ENCODE measurements at places on chromosomes 7 and 10.

- no peak for DNase-seq
Measured at GRCh38 chr10:99316374-99316773, 12.8 kb upstream of the CNNM1 start.

- no peak for DNase-seq
Measured at GRCh38 chr10:27646604-27647175, 98.9 kb downstream of the MKX start.

GRCh38 chr7:69656077-69656476, 57.8 kb downstream of the AUTS2 start:
- no peak for DNase-seq

- no peak for DNase-seq
Measured at GRCh38 chr7:80224415-80224814, 89.8 kb downstream of the GNAI1 start.

GRCh38 chr7:4261601-4261960, 420.5 kb upstream of the FOXK1 start:
- no peak for DNase-seq

- DNase-seq = no peak
Measured at GRCh38 chr7:105816266-105816843, 60.0 kb downstream of the ATXN7L1 start.

DNA sequence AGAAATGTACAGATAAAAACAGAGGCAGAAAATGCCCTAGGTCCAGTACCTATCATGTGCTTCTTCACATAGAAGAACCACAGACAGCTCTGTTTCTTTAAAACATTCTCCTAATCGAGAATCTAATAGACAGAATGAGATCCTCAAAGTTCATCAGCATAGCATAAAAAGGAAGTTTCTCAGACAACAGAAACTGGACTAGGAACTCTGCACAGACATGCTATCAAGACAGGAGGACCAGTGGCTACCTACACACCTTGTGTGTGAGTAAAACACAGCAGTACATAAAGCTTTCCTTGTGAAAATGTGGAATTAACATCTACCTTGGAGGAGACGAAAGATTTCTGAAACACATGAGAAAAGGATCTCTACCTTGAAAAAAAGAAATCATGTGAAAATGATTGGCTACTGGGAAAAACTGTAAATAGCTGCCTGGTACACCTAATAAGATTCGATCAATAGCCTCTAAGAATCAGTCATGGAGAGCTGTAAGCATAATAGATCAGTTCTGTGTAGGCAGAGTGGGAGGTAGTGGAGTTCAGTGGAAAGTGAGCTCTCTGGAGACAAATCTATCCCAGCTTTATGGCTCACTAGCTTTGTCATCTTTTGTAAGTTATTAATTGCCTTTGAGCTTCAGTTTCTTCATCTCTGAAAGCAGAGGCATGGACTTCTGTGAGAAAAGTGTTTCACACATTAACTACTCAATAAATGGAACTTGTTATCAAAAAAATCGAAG, 26.7 kb downstream of the ELAPOR2 start:
- DNase-seq = no peak

DNA sequence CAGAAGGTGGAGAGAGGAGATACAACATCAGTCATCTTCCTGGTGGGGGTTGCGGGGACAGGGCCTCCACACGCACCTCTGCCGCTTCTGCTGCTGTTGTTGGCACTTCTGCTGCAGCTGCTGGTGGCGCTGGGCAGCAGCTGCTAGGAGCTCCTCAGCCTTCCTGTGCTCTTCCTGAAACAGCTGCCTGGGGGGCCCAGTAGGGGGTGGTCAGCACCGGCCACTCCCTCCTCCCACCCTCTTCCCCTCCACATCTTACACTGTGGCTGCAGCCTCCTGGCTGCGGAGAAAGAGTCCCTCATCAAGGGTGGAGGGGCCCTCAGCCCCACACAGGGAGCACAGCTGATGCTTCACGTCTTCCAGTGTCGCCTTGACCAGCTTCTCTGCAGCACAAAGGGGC, 9.9 kb downstream of the SYCE1 start:
- no peak for DNase-seq

GRCh38 chr10:65273115-65273514, 1652.7 kb upstream of the LRRTM3 start:
- DNase-seq = no peak

DNA sequence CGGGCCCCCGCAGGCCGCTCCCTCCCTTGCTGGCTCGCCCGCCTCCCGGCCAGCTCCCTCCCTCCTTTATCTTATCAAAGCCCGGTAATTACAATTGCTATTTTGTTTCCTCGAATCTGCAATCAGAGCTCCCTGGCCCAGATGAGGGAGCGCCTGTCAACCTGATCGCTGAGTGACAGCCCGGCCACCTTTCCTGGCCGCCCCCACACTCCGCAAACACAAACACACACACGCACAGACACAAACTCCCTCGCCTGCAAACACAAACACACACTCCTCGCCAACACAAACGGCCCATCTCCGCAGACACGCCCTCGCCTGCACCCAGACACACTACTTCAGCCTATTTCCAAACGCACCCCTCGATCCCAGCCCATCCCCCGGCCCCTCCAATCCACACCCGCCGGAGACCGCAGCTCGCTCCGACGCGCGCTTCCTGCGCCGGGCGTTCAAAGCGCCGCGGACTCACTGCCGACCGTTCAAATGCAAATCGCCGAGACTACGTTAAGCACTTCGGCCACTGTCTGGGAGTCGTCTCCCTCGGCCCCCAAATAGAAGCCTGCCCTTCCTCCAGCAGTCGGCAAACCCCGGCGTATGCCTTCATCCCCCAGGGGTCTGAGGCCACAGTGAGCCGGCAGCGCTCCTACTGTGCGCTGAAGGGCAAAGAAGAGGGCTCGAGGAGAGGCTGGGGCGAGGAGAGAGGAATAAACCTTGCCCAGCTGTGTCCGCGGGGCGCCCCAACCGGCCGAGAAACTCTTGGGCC, 3.0 kb upstream of the FGF8 start:
- no peak for DNase-seq

- peak; percentile 21 for DNase-seq
Measured at GRCh38 chr10:98446151-98446660, 529 bp downstream of the HPS1 start.

GRCh38 chr7:38584443-38585210, 46.5 kb downstream of the AMPH start:
- no peak for DNase-seq

DNA sequence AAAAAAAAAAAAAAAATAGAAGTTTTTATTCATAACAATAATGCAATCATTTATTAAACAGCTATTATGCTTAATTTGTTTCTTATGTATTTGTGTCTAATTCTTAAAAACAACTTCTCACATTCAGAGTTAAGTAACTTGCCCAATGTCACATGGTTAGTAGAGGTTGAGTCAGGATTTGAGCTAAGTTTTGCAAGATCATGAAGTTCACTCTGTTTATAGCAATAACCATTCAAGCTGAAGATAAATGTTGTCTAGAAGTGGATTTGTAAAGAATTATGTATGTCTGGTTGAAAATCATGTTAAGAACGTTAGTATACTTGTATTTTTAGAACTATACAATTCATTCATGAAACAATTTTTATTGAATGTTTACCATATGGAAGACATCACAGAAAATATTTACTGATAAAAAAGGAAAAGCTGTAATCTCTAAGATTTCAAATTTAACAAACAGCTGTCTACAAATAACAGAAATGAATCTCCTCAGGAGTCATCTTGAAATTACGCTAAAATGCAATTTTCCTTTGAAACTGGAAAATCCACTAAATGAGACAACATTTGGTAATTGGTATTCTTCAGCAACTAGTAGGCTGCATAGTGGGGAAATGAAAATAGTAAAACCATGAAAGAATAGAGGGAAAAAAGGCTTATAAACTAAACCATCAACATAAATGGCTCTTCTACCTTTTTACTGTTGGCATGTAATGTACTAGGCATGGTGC, 70.5 kb upstream of the AHR start:
- no peak for DNase-seq

- no peak for DNase-seq
Measured at GRCh38 chr7:96118449-96119001, 203.4 kb downstream of the SLC25A13 start.

DNA sequence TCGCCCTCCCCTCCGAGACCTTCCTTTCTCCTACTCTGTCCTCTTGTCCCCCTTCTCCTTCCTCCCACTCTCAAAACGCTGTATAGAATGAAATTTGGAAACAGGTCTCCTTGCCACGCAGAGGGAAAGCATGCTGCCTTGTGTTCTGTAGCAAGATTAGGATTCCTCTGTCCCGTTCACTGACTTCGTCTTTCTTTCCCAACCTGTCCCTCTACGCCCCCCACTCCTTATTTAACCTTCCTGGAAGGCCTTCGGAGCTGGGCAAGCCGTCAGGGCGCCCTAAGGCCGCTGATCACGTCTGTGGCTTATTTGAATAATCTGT, 1.3 kb downstream of the HOXA9 start:
- no peak for DNase-seq

DNA sequence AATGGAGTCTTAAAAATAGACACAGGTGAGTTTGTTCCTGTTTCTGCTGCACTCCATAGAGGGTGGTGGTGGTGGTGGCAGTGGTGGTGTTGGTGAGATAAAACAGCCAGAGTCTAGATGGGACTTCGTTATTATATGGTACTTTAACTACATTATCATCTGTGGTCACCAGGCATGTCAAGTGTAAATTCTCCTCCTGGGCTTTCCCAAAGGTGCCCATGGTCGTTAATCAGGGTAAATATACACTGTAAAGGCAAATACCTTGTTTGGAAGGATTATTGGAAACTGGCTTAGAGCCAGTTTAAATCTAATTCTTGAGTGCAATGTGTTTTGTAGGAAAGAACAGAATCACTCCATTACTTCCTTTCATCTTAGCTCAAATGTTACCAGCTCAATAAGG, 21.5 kb upstream of the COMMD3 start:
- DNase-seq = no peak

DNA sequence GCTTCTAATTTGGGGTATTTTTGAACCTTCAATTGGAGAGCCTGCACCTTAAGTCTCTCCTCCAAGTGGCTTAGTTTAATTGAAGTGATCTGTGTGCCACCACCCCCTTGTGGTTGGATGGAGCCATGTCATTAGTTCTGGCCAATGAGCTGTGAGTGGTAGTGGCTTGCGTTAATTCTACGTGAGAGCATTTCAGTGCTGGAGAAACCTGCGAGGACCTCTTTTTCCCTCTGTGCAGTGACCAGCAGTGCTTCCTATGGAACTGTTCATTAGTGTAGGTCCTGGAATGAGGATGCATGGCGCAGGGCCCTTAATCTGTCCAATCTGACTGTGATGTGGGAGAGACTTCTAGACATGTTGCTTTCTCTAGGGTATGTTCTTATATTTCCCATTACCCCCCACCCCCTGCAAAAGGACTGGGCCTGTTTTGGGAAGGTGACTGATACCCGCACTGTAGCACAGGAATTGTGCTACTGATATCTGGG, 3.8 kb downstream of the HILPDA start:
- DNase-seq = peak; percentile 30

- DNase-seq = no peak
Measured at GRCh38 chr10:43174969-43175368, 36.7 kb downstream of the CSGALNACT2 start.

- no peak for DNase-seq
Measured at GRCh38 chr7:30572212-30572841, 22.4 kb upstream of the GARS1 start.

DNA sequence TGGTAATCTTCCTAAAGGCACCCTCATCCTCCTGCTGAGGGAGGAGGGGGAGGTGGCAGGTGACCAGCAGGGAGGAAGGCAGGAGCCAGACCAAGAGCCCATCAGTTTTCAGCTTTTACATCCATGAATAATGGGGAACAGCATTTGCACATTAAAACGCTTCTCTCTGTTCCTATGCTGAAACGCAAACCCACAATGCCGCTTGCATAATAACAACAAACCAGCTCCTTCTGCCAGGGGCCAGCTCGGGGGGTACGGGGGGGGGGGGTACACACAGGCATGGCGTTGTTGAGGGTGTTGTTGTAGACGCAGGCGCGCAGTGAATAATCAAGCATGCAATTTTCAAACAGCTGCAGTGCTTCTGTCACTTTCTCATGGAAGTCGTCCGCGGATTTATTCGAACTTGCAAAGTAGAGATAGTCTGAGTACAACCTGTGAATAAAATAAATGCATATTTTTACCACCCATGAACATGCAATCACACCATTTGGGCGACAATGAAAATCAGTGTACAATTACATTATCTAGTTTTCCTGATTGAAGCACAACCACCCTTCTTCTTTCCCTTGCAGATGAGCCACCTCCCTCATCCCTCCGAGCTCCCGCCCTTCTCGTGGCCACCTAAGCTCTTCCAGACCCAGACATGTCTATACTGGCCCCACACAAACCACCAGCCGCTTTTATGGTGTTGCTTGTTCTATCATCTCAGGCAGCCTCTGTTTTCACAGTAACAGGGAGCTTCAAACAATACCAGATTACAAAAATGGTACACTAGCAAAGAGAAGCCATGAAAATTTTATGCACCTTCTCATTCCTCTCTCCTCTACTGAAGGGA, 72.2 kb downstream of the CHST15 start:
- no peak for DNase-seq

- no peak for DNase-seq
Measured at GRCh38 chr7:21580073-21580521, 37.3 kb downstream of the DNAH11 start.

GRCh38 chr10:29895456-29895855, 163.9 kb downstream of the JCAD start:
- no peak for DNase-seq

DNA sequence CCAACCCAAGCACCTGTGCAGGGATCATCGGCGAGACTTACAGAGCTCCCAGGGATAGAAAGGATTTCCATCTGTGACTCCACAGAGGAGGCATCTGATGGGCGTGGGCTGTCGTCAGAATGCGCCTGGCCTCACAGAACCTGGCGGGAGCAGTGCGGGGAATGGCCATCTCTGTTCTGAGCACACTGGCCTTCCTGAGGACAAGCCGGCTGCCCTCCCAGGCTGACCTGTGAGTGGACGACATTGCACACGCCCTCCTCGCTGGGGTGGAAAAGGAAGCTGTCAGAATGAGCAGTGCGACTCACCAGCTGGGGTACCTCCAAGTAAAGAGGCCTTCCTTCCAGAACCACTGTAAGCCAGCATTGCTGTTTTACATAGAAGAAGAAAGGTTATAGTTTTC, 234.6 kb upstream of the PITRM1 start:
- DNase-seq = no peak

DNA sequence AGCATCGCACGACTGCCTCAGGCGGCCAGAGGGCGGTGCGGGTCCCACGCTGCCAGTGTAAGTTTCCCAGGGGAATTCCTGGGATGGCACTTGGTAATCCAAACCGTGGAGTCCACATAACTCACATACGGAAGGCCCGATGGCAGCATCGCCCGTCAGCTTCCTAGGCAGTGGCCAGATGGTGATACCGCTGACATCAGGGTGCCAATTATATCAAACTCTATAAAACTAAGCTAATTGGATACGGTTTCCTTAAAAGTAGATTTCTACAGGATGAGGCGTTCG, 189.8 kb downstream of the CELF2 start:
- no peak for DNase-seq

GRCh38 chr10:103651783-103652476, 158.4 kb downstream of the NEURL1 start:
- DNase-seq = no peak

GRCh38 chr7:2301511-2301863, 12.8 kb downstream of the SNX8 start:
- DNase-seq = no peak
